ENCODE measurements at places on chromosomes 11 and 22.
A peak's percentile ranks its signal among the peaks of the same experiment; 100 is the strongest.

DNA sequence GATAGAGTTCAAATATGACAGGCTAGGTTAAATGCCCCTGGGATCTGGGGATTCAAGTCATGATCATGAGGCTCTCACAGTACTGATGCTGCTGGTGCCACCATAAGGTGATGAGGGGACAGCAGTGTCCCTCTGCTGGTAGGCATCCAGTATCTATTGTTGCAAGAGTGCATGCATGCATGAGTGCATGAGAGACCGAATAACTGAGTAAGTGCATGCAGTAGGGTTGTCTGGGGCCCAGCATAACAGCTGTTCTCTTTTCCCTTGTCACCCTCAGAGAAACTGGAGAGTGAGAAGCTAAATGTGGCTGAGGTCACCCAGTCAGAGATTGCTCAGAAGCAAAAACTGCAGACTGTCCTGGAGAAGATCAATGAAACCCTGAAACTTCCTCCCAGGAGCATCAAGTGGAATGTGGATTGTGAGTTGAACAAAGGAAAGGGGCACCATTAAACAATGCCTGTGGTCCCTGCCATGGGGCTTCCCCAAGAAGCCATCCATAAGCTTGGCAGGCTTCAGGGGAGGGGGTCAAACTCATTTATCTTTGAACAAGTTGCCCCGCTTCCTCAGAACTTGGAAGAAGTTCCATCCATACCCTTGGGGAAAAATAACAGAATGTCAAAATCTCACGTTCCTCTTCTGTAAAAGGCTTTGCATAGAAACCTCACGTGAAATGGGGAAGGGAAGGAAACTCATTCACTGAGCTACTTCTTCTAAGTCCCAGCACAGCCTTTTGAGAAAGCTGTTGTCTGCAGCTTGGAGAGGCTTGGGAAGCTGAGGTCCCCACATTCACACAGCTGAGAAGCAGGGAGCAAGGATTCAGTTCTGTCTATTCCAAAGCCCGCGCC, 119.0 kb downstream of the PARVA start:
- no peak for DNase-seq

GRCh38 chr22:47784991-47785390, 1022.5 kb downstream of the TBC1D22A start:
- DNase-seq: no peak

DNA sequence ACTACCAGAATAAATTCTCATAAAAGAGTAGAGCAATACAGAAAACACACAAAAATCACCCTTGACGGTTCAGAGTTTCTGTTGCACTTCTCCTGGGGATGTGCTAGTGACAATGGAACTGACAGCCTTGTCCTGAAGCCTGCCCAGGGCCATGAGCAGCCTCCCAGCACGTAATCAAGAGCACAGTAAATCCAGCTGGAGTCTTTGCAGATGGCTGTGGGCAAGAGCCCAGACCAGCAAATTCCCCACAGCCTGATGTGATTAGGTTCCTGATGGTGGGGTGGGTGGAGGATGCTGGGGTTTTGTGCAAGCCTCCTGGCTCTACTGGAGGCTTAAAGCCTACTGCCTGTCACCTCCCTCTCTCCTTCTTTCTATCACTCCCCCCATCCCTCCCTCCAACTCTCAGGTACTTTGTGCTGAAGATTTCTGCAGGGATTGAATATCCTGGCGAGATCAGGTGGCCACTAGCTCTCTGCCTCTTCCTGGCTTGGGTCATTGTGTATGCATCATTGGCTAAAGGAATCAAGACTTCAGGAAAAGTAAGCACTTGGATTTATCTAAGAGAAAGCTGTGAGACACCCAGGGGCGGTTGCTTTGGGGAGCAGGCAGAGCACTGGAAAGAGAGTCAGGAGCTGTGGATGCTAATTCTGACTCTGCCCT, 18.1 kb downstream of the SLC6A5 start:
- no peak for DNase-seq

- DNase-seq: no peak
These were observed 84.0 kb downstream of the YAP1 start for GRCh38 chr11:102194257-102194656.

GRCh38 chr11:76635991-76636738, 34.4 kb downstream of the LRRC32 start:
- DNase-seq: no peak

DNA sequence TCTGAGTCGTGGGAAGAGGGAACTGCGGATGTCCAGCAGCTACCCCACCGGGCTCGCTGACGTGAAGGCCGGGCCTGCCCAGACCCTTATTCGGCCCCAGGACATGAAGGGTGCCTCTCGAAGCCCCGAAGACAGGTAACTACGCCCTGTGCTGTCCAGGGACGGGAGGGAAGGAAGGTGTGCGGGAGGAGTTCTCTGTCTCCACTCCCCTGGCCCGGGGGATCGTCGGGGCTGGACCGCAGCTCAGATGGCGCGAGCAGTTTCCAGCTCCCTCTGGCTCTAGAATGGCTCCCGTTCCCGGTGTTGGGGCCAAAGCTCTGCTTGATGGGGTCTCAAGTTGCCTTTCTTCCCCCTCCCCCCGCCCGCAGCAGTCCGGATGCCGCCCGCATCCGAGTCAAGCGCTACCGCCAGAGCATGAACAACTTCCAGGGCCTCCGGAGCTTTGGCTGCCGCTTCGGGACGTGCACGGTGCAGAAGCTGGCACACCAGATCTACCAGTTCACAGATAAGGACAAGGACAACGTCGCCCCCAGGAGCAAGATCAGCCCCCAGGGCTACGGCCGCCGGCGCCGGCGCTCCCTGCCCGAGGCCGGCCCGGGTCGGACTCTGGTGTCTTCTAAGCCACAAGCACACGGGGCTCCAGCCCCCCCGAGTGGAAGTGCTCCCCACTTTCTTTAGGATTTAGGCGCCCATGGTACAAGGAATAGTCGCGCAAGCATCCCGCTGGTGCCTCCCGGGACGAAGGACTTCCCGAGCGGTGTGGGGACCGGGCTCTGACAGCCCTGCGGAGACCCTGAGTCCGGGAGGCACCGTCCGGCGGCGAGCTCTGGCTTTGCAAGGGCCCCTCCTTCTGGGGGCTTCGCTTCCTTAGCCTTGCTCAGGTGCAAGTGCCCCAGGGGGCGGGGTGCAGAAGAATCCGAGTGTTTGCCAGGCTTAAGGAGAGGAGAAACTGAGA, 1.4 kb downstream of the ADM start:
- no peak for DNase-seq

GRCh38 chr11:130775306-130776060, 140.8 kb downstream of the SNX19 start:
- DNase-seq: peak; percentile 89

DNA sequence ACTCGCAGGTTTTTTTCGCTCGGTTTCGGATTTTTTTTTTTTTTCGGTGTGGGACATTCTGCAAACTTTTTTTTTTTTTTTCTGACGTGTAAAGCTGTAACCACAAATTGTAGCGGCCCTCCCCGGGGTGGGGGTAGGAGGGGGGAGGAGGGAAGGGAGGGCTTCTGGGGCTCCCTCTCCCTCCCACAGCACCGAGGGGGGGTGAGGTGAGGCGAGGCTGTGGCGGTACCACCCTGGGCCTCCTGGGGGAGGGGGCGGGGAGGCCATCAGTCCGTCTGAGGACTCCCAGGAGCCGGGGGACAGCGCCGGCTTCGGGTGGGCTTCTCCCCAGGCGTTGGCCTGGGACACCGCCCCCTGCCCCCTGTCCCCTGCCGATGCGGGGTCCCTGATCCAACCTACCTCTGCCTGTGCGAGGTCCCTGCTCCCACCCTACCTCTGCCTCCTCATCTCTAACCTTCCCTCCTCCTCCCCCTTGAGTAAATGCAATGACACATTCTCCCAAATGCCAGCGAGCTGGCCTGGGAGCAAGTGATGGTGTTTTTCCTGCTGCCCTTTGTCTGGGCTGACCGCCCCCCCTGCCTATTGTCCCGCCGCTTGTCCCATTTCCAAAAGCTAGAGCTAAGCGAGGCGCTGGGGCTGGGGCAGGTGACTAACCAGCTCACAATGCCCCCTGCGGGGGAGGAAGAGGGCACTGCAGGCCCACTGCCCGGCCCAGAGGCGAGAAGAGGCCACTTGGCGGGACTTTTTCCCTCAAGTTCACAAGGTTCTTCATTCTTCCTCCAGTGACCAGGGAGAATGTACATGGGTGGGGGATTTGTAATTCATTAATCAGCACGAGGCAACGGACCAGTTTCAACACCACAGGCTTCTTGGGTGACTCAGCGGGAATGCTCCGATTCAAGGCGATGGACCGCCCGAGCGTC, 511 bp upstream of the CLCF1 start:
- peak; percentile 99 for DNase-seq
